Karpas-422 (cell line): ENCODE measurements at places on chromosomes 2 and 18. TPM values are rescaled to one million over a fixed set of nuclear protein-coding genes. Genes with fewer than 3 reads are reported as not detected.
A peak's percentile ranks its signal among the peaks of the same experiment; 100 is the strongest.

DNA sequence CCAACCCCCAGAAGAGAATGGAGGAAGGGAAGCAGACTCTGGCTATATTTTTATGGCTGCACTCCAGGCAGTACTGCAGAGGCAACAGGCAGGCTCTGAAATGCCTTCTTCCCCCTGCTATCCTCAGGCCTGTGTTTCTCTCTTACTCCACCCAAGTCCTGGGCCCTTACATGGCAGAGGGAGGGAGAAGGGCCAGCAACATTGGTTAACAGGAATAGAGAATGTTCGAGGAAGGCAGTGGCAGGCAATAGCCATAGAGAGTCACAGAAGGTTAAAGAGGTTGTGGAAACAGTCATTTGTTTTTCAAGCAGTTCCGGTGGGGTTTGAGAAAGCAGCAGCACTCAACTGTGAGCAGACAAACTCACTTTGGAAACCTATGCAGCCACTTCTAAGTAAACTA is 15.1 kb upstream of the DARS1 start:
- H3K4me3 ChIP-seq = no peak overlapping the region
- no peaks in the 10 kb centered on the region for H3K36me3 ChIP-seq
- H3K4me1 ChIP-seq = peaks cover 33% of the 10 kb centered on the region

GRCh38 chr2:26982102-26982742 is 11.8 kb downstream of the MAPRE3 start:
- H3K27ac ChIP-seq = no peak overlapping the region
- H3K36me3 ChIP-seq = no peaks in the 10 kb centered on the region
- H3K4me3 ChIP-seq = no peak overlapping the region
- DNase-seq = peak; percentile 63

DNA sequence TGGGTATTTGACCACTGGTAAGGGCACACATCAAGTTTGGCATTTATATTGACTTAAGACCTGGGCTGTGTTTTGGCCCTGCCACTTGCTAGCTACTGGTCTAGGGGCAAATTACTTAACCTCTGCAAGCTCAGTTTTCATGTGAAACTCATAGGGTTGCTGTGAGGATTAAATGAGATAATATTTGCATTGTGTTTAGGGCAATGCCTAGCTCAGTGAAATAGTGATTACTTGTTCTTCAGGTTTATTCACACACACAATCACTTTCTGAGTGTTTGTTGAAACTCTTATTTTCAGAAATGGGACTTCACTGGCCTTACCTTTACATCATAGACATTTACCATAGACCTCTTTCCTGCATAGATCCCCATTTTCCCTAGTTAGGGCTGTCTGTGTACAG is 12.3 kb downstream of the CERS6 start:
- peaks cover 43% of the 10 kb centered on the region for H3K4me1 ChIP-seq
- H3K4me3 ChIP-seq = no peak overlapping the region

GRCh38 chr2:209942936-209943605 is 59.4 kb upstream of the RPE start:
- DNase-seq = no peak
- no peaks in the 10 kb centered on the region for H3K4me1 ChIP-seq
- no peak overlapping the region for H3K4me3 ChIP-seq
- H3K27me3 ChIP-seq = no peaks in the 10 kb centered on the region
- H3K36me3 ChIP-seq = no peaks in the 10 kb centered on the region
- no peak overlapping the region for H3K27ac ChIP-seq

GRCh38 chr18:38046651-38047050 is 481.1 kb upstream of the CELF4 start:
- H3K27me3 ChIP-seq = no peaks in the 10 kb centered on the region
- H3K4me3 ChIP-seq = no peak overlapping the region
- no peak for DNase-seq
- H3K27ac ChIP-seq = no peak overlapping the region

GRCh38 chr18:7452331-7452730 is 114.8 kb upstream of the PTPRM start:
- peak; percentile 73 for DNase-seq
- no peak overlapping the region for H3K4me3 ChIP-seq
- no peaks in the 10 kb centered on the region for H3K4me1 ChIP-seq
- H3K27ac ChIP-seq = no peak overlapping the region

Gene ATAD2B
- total RNA-seq = 17.1 and 34.5 TPM in 2 replicates

Gene ALPG
- not detected in 2 replicates for total RNA-seq

Gene SLC9A2
- not detected in 2 replicates for total RNA-seq
